Osteoblast (primary cell): ENCODE measurements at places on chromosomes 4 and X. TPM values are rescaled to one million over a fixed set of nuclear protein-coding genes. Genes with fewer than 3 reads are reported as not detected.

DNA sequence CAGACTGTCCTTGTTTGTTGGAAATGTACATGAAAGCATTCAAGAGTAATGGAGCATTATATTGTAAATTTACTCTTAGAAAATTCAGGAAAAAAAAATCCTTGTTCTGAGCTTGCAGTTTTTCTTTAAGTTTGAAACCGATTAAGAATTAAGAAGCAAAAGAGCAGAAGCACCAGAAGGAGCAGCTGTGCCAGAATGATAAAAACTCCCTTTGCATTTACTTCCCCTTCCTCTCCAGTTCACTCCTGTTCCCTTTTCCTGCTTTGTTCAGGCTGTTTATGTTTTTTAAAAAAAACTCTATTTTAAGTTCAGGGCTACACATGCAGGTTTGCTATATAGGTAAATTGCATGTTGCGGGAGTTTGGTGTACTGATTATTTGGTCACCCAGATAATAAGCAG is 90.3 kb downstream of the ATOH1 start:
- DNase-seq, result no peak

GRCh38 chr4:72031868-72032608 is at the start of gene NPFFR2:
Gene NPFFR2, plus strand, starts transcription at chr4:72032000. Its CDS starts 96,592 bp downstream, at chr4:72128592.
- DNase-seq, result peak; percentile 10

F9 gene
- total RNA-seq, result not detected in 2 replicates

GAGE12E gene
- not detected in 2 replicates for total RNA-seq

DNA sequence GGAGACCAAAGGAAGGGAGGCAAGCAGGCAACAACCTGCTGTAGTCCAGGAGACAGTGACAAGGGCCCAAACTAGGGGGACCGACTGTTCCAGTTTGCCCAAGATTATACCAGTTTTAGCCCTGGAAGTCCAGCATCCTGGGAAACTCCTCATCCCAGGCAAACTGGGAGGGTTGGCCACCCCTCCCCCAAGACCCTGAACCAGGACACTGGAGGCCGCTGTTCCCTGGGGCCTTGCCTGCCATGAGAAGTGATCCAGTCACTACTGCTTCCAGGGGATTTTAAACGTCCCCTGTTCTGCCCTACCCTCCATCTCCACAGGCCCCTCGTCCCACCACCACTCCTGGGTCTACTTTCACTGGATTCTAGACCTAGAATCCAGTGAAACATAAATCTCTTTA is 4.3 kb upstream of the DGAT2L6 start:
- no peak for DNase-seq

DNA sequence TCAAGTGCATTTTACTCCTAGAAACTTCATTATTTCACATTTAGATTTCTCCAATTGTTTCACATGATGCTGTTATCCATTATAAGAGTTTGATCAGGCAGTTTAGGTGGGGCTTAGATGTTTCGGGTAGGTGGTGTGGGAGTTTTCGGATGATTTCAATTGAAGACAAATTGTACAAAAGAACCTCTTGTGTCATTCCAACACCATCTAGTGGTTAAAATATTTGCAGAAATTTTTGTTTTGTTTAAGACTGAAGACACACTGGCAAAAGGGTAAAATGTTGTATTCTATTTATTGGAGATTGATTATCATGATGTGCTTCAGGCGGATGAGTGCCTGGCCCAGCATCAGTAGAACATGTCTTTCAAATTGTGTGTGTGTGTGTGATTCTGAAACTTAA is 212.7 kb downstream of the SH3BGRL start:
- DNase-seq, result no peak

DNA sequence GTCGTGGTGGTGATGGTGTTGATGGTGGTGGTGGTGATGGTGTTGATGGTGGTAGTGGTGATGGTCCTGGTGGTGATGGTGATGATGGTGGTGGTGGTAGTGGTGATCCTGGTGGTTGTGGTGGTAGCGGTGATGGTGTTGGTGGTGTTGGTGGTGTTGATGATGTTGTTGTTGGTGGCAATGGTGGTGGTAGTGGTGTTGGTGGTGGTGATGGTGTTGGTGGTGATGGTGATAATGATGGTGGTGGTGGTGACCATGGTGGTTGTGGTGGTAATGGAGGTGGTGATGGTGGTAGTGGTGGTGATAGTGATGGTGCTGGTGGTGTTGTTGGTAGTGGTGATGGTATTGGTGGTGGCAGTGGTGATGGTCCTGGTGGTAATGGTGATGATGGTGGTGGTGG is 49.1 kb downstream of the TLR10 start:
- no peak for DNase-seq

GRCh38 chr4:70855464-70855863 is 15.8 kb upstream of the GRSF1 start:
- no peak for DNase-seq

RCHY1 gene
- 20.0 and 27.9 TPM in 2 replicates for total RNA-seq

GRCh38 chr4:4461850-4462249 is 74.9 kb downstream of the NSG1 start:
- no peak for DNase-seq

EGF gene
- total RNA-seq, result 0.36 and 1.2 TPM in 2 replicates

DNA sequence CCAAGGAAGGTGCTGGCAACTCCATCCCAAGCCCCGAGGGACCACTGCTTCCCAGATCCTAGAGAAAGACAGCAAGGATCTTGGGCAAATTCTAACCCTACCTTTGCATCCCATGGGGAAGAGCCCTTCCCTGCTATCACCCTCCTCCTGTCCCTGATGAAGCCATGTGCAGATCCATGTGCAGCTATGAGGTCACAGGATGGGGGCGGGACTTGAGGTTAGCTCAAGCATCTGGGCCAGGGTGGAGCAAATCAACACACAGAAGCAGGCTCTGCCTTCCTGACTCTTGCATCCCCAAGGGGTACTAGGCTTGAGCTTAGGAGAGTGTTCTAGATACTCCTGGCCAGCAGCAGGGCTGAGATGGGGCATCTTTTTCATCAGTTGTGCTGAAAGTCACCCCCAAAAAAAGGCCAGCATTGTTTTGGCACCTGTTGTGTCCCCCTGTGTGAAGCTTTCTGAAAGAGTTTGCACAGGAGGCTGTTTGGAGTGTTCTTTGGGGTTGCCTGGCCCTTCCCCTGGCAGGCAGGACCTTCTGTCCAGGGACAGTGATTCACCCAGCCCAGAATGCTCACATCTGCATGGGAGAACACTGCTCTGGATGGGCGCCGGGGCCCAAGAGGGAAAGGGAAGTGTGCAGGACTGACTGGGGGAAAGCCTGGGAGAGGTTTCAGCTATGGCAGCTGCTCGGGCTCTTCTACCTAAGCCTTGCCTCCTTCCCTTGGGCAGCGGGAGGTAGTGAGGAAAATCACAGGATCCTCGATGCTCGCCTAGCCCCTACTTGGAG is 50.8 kb downstream of the PRPS1 start:
- DNase-seq, result no peak
